Mesothelial cell of epicardium (in vitro differentiated cells): ENCODE measurements at places on chromosomes 16 and 17.
A peak's percentile ranks its signal among the peaks of the same experiment; 100 is the strongest.

DNA sequence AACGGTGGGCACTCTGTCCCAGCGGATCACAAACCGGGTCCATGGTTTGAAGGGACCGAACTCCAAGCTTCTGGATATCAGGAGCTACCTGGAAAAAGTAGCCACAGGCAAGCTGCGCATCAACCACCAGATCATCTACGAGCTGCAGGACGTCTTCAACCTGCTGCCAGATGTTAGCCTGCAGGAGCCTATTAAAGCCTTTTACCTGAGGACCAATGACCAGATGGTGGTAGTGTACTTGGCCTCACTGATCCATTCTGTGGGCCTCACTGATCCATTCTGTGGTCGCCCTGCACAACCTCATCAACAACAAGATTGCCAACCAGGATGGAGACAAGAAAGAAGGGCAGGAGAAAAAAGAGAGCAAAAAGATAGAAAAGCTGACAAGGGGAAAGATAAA, 6.3 kb upstream of the CEP112 start:
- no peak overlapping the region for H3K27ac ChIP-seq
- H3K4me1 ChIP-seq = peaks cover 5% of the 10 kb centered on the region
- no peaks in the 10 kb centered on the region for H3K27me3 ChIP-seq
- H3K36me3 ChIP-seq = no peaks in the 10 kb centered on the region
- H3K4me3 ChIP-seq = no peak overlapping the region
- no peak for DNase-seq

DNA sequence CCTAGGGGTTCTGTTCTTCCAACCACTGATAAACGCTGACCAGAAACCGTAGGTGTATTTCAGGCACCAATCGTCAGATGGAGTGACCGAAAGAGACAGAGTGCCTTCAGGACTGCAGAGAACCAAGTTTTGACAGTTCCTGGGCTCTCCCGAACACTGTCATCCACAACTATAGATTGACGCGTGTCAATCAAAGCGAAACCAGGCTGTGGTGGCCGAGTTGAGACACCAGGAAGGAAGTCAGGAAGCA, 11.9 kb upstream of the AURKB start:
- H3K4me3 ChIP-seq = peak overlapping the region; percentile 99
- H3K4me1 ChIP-seq = peaks cover 18% of the 10 kb centered on the region
- H3K27me3 ChIP-seq = peaks cover 2% of the 10 kb centered on the region

GRCh38 chr17:29847527-29848400, 82.3 kb downstream of the SSH2 start:
- peak overlapping the region; percentile 77 for H3K27ac ChIP-seq
- no peak for DNase-seq
- H3K27me3 ChIP-seq = no peaks in the 10 kb centered on the region
- no peak overlapping the region for H3K4me3 ChIP-seq

- peak within 1 kb of the TSS; percentile 53 for H3K4me3 ChIP-seq
- no peaks in the 10 kb centered on the region for H3K36me3 ChIP-seq
- peaks cover 4% of the 10 kb centered on the region for H3K4me1 ChIP-seq
- DNase-seq = no peak
Observed at GRCh38 chr16:3036726-3037315, at the start of gene BICDL2. Gene BICDL2 (minus strand): TSS chr16:3036944. CDS start chr16:3035496, 1,448 bp downstream.

- H3K36me3 ChIP-seq = peaks cover 7% of the 10 kb centered on the region
- H3K27me3 ChIP-seq = no peaks in the 10 kb centered on the region
- H3K4me1 ChIP-seq = peaks cover 57% of the 10 kb centered on the region
Observed at GRCh38 chr16:85615852-85616606, 2.9 kb downstream of the GSE1 start.

DNA sequence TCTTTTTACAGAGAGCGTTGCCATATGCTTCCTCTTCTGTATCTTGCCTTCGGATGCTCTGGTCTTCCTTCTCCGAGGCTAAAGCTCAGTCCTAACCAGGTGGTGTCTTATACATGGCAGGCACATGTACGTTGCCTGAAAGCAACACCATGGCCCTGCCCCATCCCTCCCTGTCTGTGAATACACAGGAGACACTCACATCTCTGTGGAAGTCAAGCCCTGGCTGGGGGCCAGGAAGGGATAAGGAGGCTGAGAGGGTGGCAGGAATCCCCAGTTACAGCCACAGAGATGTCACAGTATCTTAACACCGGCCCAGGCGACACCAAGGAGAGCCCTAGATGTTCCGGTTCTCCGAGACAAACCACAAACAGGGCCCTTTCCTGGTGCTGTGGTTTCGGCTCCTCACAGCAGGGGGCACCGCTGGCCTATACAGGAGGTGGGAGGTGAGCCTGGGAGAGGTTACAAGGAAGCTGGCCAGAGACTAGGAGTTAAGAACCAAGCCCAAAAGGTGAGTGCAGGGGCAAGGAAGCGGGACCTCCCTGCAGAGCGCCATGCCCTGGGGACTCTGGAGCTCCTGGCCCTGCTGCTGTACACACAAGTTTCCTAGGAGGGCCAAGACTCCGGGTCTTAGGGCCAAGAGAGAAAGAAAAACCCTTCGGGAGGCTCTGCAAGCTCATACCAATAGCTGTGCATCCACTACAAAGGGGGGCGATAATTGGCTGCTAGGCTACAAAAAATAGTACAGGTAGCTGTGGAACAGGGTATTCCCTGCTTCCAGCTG, 41.7 kb downstream of the SRL start:
- H3K27ac ChIP-seq = no peak overlapping the region
- peaks cover 10% of the 10 kb centered on the region for H3K4me1 ChIP-seq
- H3K4me3 ChIP-seq = no peak overlapping the region
- no peaks in the 10 kb centered on the region for H3K36me3 ChIP-seq

- H3K27ac ChIP-seq = peak overlapping the region; percentile 9
- peaks cover 15% of the 10 kb centered on the region for H3K4me1 ChIP-seq
- H3K36me3 ChIP-seq = peaks cover 4% of the 10 kb centered on the region
- DNase-seq = no peak
- no peaks in the 10 kb centered on the region for H3K27me3 ChIP-seq
- no peak overlapping the region for H3K4me3 ChIP-seq
Observed at GRCh38 chr17:67467500-67468455, 90.7 kb downstream of the PITPNC1 start.

DNA sequence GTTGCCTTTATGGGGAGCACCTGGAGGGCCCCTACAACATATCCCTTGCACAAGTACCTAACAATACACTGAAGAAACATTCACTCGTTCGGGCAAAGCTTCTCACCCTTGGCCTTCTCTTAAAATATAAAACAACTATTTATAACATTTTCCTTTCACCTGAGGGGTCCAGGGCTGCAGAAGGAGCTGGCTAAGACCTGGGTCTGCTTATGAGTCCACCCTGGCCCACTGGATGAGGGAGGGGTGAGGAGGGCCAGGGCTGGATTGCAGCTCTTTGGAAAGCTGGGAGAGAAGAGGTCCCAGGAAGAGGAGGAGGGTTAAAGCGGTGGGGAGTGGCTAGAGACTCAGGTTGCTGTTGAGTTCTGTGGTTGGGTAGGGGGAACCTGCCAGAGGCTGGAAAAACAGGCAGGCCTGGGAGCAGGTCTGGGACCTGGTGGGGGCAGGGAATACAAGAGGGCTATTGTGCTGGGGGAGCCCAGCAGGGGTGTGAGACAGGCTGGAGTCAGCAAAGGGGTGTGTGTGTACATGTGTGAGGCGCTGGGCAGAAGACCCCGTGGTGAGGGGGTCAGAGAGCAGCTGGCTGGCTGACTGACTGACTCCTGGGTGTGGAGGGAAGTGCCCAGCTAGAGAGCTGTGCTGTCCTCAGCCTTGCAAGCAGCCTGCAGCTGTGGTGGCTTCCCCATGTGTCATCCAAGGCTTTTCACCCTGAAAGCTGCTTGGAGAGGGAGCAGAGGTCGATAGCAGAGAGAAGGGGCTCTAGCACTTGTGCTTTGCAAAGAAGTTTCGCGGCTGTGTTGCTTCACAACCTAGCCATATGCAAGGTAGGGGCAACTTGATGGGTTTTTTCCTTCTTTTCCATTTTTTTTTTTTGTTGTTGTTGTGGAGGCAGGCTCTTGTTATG, 10.2 kb upstream of the MRC2 start:
- DNase-seq = no peak
- no peak overlapping the region for H3K4me3 ChIP-seq
- peaks cover 34% of the 10 kb centered on the region for H3K4me1 ChIP-seq
- peak overlapping the region; percentile 89 for H3K27ac ChIP-seq
- no peaks in the 10 kb centered on the region for H3K27me3 ChIP-seq

DNA sequence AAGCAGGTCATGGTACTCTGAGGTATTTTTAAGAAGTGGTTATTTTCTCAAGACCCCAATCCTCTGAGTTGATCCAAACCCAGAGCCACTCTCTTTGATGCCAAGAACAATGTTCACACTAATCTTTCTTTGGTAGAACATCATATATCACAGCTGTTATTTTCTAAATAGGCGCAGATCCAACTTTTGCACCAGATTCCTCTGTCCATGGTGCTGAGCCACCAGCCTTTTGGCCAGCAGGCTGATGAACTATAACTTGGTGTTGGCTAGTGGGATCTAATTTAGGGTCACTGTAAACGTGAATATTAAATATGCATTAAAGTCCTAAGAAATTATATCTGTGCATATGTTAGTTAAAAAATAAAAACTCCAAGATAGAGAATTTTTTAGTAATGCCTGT, 7.0 kb upstream of the ZKSCAN2 start:
- DNase-seq = peak; percentile 39
- H3K4me3 ChIP-seq = no peak overlapping the region
- H3K36me3 ChIP-seq = peaks cover 18% of the 10 kb centered on the region

DNA sequence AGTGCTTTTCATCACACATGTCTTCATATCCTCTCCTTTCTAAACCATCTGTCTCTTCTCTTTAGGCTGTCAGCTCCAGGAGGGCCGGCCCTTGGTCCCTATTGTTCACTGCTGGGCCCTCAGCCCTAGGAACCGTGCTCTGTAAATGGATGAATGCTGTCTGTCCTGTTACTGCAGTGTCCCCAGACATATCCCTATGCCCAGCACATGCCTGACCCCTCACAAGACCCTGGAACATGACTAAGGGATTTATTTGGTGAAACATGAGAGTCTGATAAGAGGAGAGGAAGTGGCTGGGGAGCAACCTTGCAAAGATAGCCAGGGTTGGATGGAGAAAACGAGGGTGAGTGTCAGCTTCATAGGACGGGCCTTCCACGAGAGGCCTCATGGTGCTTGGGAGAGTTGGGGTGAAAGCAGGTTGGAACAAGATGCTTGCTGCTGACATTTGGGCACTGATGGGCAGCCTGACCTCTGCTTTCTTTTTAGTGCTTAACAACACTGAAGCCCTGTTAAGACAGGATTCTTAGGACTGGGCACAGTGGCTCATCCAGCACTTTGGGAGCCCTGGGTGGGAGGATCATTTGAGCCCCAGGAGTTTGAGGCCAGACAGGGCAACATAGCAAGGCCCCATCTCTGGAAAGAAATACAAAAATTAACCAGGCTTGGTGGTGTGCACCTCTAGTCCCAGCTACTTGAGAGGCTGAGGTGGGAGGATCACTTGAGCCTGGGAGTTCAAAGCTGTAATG, 39.0 kb downstream of the ABCC1 start:
- H3K27ac ChIP-seq = no peak overlapping the region
- H3K36me3 ChIP-seq = peaks cover 6% of the 10 kb centered on the region
- no peak overlapping the region for H3K4me3 ChIP-seq
- peaks cover 15% of the 10 kb centered on the region for H3K4me1 ChIP-seq

DNA sequence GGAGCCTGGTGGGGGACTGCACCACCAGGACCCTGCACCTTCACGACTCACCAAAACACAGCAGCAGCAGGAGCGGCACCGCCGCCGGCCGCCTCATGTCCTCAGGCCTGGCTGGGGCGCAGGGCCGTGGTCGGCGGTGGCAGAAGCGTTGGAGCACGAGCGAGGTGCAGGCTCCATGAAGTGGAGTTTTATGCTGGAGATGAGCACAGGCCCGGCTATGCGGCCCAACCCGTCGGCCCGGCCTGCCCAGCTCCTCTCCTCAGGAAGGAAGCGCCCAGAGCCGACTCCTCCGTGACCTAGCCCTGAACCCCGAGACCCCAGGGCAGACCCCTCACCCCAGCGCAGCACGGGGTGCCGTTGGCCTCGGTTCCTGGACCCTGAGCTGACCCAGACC, at the start of gene PRSS27:
Gene PRSS27, minus strand, starts transcription at position 161 of the 394 bp plus-strand sequence. Its CDS starts 64 bp downstream, at position 97.
- H3K27ac ChIP-seq = peak within 1 kb of the TSS; percentile 75
- DNase-seq = no peak
- peaks cover 2% of the 10 kb centered on the region for H3K27me3 ChIP-seq
- H3K4me3 ChIP-seq = peak within 1 kb of the TSS; percentile 73
- H3K4me1 ChIP-seq = peaks cover 3% of the 10 kb centered on the region
- H3K36me3 ChIP-seq = no peaks in the 10 kb centered on the region

DNA sequence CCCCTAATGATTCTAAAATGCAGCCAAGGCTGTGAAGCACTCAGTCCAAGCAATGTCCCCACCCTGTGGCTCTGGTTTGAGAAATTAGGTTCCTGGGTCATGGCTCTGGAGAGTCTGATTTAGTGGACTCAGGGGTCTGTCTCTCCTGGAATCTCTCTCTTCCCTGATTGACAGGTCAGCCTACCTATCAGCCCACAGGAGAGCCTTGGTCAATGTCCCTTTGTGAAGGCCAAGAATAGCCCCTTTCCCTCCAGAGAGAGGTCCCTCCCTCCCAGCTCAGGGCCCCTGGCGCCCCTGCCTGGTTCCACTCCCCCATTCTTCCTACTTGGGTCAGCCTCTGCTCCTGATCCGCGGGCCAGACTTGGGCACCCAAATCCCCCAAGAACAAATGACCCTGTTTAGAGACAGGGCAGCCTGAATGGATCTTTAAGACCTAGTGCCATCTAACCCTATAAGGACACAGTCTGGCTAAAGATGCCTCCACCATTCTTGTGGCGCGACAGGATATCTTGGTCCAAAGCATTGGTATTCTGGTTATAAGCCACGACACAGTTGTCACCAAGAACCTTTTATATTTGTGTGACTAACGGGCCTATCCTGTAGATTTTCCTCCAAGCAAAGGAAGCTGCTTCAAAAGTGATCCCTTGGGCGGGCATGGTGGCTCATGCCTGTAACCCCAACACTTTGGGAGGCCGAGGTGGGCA, 38.3 kb upstream of the PRSS54 start:
- DNase-seq = no peak
- no peaks in the 10 kb centered on the region for H3K36me3 ChIP-seq
- no peak overlapping the region for H3K4me3 ChIP-seq
- H3K27me3 ChIP-seq = no peaks in the 10 kb centered on the region

DNA sequence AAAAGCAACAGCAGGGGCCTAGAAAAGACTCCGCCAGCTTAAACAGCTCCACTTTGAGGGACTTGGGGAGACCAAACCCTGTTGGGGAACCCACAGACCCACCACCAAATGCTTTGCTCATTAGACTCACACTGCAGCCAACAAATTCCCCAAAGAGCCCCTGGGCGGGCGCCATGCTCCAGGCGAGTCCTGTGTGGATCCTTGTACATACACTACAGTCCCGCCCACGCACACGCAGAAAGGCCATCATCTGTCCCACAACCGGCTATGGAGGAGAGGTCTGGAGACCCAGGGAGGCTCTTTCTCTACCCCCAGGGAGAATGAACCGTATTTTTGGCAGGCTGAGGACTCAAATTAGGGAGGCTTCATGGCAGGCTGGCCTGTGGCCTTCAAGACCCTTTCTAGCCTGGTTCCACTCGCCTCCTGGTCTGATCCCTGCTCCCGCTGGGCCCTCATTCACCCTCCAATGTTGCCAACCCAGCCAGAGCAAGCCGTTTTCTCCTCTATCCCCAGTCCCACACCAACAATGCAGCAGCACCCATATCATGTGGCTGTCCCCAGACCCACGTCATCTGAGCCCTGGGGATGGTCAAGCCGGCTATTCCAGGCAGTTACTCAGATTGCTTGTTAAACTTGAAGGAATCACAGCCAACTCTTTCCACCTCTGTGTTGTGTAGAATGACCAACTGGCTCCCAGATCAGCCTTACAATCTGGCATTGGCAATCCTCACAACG, 27.2 kb downstream of the ZNF423 start:
- no peaks in the 10 kb centered on the region for H3K36me3 ChIP-seq
- no peak for DNase-seq
- H3K4me3 ChIP-seq = no peak overlapping the region
- H3K27me3 ChIP-seq = no peaks in the 10 kb centered on the region
